ENCODE measurements at places on chromosomes 7 and 10.

DNA sequence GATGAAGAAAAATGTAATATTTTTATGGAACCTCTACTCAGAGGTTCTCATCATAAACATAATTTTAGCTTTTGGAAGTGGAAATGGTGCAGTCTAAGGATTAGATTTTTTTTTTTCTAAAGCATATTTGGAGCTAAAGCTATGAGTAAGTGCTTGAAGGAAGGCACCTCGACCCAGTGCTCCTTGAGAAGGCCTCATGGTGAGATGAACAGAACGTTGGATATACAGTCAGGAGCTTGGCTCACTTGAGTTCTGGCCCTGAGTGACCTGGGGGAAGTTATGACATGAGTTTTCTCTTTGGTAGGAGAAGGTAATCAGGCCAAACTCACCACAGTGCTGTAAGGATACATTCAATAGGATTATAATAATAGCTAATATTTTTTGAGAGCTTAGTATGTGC lies 163.3 kb downstream of the JCAD start:
- DNase-seq = no peak

DNA sequence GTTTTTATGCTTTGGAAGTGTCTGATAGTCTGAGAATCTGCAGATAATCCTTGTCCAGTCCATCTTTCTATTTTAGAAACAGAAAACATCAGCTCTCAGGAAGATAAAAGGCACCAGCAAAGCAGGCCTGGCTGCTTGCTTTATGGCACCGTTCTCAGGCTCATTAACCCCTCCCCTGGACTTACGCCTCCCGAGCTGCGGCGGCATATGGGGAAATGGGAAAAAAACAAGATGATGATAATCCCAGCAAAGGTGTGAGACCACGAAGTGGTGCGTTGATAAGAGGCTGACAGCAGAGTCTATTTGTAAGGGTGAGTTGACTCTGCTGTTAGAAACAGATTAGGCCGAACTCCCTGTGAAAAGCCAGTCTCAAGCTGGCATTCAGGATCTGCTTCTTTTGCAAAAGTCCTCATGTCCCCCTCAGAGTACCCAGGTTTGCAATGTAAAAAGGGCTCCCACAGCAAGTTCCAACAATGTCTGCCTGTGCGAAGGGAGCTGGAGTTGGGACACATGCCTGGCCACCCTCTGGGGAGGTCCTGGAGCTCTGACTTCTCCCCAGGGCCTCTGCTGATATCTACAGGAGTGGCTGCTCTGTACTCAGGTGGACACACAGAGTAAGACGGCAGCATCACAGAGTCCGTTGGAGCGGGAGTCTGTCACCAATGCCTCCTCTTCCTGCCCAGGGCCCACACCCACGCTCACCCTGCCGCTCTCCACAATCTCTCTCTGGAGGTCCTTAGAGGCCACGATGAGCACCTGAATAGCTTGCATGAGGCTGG lies 54.3 kb downstream of the SPDYE5 start:
- no peak for DNase-seq

GRCh38 chr7:57225666-57226065 lies 93.4 kb upstream of the ZNF479 start:
- DNase-seq = no peak

DNA sequence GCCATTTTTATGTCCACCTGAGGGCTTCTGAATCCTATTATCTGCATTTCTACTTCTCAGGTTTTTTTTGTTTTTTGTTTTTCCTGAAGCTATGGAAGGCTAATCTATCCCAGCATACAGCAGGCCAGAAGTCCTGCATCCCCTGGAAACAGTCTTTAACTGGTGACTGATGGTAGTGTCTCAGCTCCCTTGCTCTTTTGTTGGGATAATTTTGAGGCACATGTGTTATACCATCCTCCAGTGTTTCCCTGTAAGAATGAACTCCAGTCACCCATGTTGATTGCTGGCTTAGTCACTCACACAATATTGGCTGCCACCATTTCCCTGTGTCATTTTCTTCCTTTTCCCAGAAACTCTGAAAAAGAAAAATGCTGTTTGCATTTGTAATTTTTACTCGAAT lies 1094.0 kb upstream of the LRRN3 start:
- no peak for DNase-seq

- no peak for DNase-seq
These were observed 367.8 kb downstream of the PPP1R3A start for GRCh38 chr7:113550966-113551365.

DNA sequence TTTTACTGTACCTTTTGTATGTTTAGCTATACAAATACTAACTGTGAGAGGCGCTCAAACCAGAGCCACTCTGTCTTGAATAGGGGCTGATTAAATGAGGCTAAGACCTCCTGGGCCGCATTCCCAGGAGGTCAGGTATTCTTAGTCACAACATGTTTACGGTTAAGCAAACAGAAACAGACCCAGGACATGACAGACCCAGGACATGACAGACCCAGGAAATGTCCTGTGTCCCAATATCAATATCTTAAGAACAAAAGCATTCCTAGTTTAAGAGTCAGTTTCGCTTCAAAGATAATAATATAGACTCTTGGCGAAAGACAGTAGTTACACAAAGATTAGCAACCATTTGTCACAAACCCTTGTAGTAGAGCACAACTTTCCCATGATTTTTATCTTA lies 304.5 kb downstream of the CCSER2 start:
- DNase-seq = no peak

GRCh38 chr10:74189999-74190421 lies 39.0 kb downstream of the ADK start:
- peak; percentile 16 for DNase-seq

DNA sequence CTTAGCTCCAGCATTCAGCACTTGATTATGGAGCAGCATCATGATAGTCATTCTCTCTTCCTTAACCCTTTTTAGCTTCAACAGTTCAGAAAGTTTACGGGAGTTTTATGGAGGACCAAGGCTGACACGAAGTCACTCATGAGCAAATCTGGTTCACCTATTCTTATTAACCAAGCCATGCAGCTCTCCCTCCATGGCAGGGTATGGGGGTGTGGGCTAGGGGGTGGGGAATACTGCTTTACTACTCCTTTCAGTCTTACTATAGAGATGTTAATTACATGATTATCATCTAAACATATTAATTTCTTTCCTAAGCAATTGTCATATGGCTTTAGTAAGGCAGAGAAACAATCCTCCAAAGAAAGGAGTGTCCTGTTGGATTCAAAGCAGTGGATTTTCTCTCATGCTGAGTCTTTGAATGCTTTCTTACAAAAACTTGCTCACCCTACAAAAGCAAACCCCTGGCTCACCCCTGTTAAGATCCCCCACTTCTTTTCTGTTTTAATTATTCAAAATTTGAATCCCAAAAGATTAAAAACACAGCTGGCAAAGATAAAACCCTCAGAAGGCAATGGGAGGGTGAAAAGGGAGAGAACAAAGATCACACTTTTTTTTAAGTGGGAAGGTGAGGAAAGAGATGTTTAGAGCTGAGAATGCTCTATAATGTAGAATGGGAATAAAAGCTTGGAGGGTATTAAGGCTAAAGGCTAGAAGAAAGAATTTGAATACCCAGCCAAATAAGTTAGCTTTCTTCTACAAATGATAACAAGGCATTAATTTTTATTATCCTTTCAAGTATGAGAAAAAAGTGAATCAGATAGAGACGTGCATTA lies 46.4 kb upstream of the SEMA3E start:
- no peak for DNase-seq

DNA sequence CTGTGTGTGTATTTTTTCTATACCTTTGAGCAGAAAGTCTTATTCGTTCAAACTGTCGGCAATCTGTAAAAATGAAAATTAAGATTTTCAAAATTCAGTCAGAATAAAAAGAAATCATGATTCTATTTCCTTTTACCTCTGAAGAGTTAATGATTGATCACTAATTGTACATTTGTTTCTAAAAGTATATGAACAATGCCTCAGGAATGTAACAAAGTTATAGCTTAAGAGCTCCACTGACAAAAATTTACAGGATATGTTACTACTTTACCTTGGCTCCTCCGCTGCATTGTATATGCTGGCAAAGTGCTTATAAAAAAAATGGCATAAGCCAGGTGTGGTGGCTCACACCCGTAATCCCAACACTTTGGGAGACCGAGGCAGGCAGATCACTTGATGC lies 225.7 kb downstream of the VTI1A start:
- DNase-seq = no peak

- no peak for DNase-seq
These were observed 12.7 kb downstream of the CNTNAP2 start for GRCh38 chr7:146129296-146129695.

GRCh38 chr10:73786512-73786885 lies 1.1 kb downstream of the ZSWIM8 start:
- no peak for DNase-seq

Measured in CD4-positive, alpha-beta T cell (primary cell).